ENCODE measurements at places on chromosomes 3 and 15.

DNA sequence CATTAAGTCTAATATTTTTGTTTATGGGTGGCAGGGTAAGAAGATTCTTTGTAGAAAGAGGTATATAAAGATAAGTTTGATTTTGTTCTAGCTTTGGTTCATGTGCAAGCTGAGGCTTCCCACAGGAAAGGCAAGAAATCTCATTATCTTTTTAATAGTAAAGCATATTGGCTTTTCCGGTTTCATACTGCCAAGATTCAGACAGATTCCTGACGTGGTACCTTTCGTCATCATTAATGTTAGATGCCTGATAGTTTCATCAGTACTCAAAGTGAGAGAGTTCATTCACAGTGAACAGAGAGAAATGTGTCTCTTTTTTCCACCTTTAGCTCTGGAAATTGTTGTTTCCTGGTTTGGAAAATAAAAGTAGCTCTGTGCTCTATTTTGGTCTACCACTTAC, 16.5 kb downstream of the TPM1 start:
- DNase-seq, result no peak

DNA sequence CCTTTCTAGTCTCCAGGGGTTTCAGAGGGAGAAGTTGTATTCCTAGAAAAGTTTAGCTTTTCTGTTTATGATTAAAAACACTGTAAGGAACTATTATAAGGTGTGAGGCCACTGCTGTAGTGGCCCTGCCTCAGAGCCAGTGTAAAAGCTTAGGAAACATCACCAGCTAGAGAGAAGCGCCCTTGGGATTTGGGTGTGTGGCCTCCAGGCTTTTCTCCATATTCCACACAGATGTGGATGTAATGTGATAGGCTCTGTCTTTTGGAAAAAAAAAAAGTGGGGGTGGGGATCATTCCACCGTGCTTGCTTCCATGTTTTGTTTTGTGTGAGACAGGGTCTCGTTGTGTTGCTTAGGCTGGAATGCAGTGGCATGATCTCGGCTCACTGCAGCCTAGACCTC, 13.9 kb downstream of the SEC61A1 start:
- DNase-seq, result no peak

- DNase-seq, result no peak
Observed at GRCh38 chr3:102036472-102036871, 187.2 kb downstream of the NFKBIZ start.

- no peak for DNase-seq
Observed at GRCh38 chr3:149080011-149080698, 6.2 kb downstream of the HLTF start.

DNA sequence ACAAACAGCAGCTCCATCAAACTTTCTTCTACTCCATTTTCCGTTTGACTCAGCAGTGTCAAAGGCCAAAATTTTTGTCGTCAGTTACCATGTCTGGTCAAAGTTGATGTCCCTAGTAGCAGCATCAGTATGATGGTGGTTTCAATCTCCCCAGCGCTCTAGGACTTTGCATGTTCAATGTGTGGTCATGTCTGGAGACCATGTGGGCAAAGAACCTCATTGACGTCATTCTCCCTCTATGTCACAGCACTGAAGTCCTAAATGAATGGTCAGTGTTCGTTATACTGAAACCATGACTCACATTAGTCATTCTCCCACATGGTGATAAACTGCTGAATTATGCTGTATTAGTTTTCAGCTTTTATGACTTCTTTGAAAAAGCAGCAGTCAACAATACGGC, 23.2 kb downstream of the SHC4 start:
- DNase-seq, result no peak

- no peak for DNase-seq
Observed at GRCh38 chr3:192655628-192656027, 71.7 kb downstream of the FGF12 start.

DNA sequence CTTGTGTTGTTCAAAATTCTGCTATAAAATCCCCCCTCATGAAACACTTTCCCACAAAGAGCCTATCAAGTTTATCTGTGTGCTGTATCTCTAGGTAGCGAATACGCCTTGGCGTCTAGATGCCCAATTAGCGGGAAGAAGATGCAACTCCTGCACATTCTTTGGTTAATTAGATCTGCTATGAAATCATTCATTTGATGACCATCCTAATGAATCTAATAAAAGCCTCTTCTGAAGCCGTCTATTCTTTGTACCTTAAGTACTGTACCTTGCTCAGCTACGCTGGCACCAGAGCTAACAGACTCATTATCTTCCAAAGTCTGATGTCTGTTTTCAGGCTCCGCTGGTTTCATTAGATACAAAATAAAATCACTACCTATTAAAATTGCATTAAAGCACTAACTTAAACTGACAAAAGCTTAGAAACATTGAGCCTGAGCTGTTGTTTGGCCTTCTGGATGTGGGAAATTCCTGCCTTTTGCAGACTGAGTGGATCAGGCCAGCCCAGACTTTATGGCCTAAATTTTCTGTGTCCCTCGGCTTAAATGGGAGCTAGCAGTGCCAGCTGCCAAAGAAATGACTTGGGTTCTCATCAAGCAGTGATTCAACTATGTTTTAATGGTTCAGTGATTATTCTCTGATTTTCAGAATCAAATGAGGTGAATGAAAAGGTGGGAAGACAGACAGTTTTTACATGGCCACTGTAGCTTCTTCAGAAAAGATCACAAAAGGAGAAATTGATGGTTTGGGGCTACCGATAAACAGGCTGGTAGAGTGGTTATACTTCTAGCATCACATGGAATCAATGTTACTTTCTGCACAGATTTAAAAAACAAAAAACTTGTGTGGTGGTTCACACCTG, 28.4 kb upstream of the CHST2 start:
- DNase-seq, result no peak

GRCh38 chr15:28014623-28015200, 84.4 kb downstream of the OCA2 start:
- DNase-seq, result no peak

DNA sequence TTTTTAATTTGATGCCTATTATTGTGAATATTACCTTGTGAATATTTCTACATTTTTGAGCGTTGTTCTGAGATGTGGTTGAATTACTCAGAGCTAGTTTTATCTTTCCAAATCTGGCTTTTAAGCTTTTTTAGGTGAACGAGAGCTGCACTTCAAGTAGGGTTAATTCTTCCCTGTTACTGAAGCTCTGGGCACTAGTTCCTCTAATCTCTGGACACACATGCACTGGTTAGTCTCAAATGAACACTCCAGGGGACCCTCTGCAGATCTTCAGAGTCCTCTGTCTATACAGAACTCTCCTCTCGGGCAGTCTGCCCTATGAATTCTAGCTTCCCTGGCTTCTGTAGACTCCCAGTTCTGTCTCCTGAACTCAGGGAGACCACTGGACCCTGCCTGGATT, 237.5 kb upstream of the TBC1D5 start:
- no peak for DNase-seq

- no peak for DNase-seq
Observed at GRCh38 chr3:115931581-115931980, 308.3 kb downstream of the GAP43 start.

GRCh38 chr3:140334132-140334929, 343.5 kb upstream of the TRIM42 start:
- DNase-seq, result no peak

Data from stimulated activated CD8-positive, alpha-beta memory T cell treated with anti-CD3 and anti-CD28 coated beads, Interleukin-4, amount 100 ng/mL, for 1 hour (primary cell).